Hematopoietic multipotent progenitor cell (in vitro differentiated cells): ENCODE measurements at places on chromosomes 1 and 21. TPM values are rescaled to one million over a fixed set of nuclear protein-coding genes. Genes with fewer than 3 reads are reported as not detected.

The TAS1R3 gene
- total RNA-seq = 0.54 TPM

The PGLYRP4 gene
- total RNA-seq = 0.27 TPM

The OR2T35 gene
- total RNA-seq = not detected

The KRTAP22-2 gene
- total RNA-seq = not detected

DNA sequence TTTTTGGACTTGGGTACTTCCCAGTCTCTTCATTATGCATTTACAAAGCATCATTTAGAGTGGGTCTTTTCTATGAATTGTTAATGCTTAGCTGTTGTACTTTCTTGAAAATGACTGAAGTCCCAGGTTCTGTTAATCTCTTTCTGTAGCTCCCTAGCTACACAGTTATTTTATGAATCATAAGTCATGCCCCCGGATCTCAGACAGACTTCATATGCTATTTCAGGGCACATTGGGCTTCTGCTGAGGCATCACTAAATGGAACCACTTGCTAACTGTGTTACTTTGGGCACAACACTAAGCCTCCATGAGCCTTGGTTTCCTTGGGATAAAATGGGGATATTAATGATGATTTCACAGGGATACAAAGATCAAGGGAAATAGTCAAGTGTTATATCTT is 55.5 kb upstream of the RBM15 start:
- no peak for DNase-seq

DNA sequence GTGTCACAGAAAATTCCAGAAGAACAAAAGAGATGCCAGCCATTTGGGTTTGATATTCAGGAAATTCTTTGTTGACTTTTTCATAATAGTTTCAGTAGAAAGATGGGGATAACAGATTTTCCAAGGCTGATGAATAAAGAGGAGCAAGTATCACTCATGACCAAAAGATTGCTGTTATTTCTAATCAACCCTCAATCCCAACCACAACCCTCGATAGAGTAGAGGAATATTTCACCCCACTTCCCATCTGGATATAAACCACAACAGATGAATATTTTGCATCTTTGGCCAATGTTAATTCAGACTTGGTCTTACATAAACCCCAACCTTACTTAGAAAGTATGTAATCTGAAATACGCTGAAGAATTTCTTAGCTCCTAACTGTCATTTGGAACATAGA is 232.4 kb downstream of the SEC16B start:
- DNase-seq = no peak

DNA sequence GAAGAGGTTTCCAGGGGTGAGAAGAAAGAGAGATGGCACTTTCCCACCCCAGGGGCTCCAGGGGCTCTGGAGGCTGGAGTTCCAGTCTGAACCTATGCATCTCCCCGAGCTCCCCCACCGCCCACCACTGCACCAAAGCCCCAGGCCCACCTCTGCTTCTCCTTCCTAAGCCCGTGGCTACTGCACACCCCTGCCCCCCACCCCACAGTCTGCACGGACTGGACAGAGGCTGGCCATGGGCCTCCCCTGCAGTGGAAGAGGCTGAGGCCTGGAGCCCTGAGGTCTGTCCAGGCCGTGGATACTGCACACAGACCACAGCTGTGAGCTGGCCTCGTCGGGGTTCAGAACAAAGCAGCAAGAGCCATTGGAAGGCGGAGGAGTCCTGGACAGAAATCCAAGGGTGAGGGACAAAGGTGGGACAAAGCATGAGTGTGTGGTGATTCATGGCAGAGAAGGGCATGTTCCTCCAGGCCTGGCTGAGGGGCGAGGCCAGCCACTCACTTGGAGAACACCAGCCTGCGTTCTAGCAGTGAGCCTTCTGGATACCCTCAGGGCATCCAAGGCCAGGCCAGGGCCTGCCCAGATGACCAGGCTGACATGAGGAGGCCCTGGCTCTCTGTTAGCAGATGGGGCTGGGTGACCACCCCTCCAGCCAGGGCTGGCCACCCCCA is 244.8 kb upstream of the VAMP3 start:
- DNase-seq = no peak

DNA sequence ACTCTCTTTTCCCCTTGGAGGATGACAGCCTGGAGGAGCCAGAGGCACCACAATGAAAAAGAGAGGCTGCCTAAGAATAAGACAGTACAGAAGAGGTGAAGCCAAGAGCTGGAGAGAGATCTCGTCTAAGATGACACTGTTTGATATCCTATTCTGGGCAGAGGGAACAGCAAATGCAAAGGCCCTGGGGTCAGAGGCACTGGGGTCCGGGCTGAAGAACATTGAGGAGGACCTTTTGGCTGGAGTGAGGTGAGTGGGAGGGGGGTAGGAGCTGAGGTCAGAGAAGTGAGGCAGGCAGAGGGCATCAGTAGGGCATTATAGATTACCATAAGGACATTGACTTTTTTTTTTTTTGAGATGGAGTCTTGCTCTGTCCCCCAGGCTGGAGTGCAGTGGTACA is 19.3 kb upstream of the TMEM51 start:
- DNase-seq = no peak

DNA sequence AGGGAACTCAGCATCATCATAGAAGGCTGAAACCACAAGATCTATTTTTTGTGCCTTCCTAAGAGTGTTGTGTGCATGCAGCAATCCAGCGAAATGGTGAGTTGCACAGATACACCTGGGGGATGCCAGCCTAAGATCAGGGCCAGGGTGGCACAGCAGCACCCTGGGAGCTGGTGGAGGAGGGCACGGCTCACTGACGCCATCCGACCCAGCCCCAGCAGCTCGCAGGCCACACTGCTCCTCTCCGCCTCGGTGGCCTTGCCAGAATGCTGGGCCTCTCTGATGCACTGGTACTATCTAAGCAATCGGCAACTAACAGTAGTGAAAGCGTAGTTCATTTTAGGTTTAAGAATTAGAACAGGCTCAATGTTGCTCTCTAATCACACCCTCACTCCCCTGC is 37.8 kb downstream of the CAPZB start:
- no peak for DNase-seq

GRCh38 chr21:20424943-20425342 is 573.3 kb upstream of the NCAM2 start:
- DNase-seq = no peak
